ENCODE measurements at places on chromosomes 12 and 14.

GRCh38 chr12:107518868-107519267, 166.7 kb upstream of the PWP1 start:
- H3K36me3 ChIP-seq: no peaks in the 10 kb centered on the region
- no peak overlapping the region for H3K27ac ChIP-seq
- peaks cover 7% of the 10 kb centered on the region for H3K4me1 ChIP-seq
- no peaks in the 10 kb centered on the region for H3K27me3 ChIP-seq

GRCh38 chr14:85239791-85240190, 290.2 kb upstream of the FLRT2 start:
- H3K27ac ChIP-seq: no peak overlapping the region
- no peak overlapping the region for H3K4me3 ChIP-seq
- no peak for DNase-seq
- H3K27me3 ChIP-seq: no peaks in the 10 kb centered on the region
- H3K36me3 ChIP-seq: no peaks in the 10 kb centered on the region

DNA sequence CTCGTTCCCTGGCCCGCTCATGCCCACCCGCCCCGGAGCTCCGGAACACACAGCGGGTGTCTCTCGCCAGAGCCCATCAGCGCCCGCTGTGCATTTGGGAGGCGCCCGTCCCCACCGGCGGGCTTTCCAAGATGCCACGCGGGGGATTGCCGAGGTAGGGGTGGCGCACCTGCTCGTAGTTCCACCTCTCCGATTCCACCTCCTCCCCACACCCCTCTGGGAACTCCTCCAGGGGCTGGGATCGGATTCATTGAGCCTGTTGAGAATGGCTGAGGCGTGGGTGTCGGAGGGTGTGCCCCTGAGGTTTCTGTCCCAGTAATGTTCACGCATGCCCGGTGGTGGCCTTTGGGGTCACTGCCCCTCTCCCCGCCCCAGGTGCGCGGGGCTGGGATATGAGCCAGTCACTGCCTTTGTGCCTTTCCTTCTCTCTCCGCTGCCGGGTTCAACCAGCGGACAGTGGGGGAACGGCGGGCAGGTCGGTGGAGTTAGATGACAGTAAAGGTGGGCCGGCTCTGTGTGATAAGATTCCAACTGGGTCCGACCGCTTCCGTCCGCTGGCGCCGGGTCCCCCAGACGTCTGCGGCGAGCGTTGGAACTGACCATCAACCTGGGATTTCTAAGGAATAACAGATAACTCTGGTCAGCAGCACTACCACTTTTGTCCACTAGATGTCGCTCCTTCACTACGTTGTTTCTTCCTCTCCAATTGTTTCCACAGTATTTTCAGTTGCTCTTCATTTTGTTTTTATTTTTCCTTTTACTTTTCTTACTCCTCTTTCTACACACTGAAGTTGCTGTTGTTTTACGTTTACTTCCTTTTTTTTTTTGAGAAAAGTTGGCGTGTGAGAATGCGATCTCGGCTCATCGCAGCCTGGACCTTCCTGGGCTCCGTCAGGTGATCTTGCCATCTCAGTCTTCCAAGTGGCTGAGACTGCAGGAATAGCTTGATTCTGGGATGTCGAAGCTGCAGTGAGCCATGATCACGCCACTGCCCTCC, 178.1 kb upstream of the ALG10B start:
- H3K27me3 ChIP-seq: no peaks in the 10 kb centered on the region
- DNase-seq: peak; percentile 27
- H3K27ac ChIP-seq: no peak overlapping the region

- no peaks in the 10 kb centered on the region for H3K36me3 ChIP-seq
- peak overlapping the region; percentile 11 for H3K27ac ChIP-seq
- H3K4me3 ChIP-seq: no peak overlapping the region
- no peak for DNase-seq
Observed at GRCh38 chr14:91843437-91843836, 23.9 kb downstream of the TC2N start.

- H3K27me3 ChIP-seq: no peaks in the 10 kb centered on the region
- no peaks in the 10 kb centered on the region for H3K36me3 ChIP-seq
- H3K27ac ChIP-seq: no peak overlapping the region
Observed at GRCh38 chr12:32148372-32148771, 41.7 kb downstream of the BICD1 start.

GRCh38 chr14:85558505-85558904, 28.6 kb downstream of the FLRT2 start:
- no peak overlapping the region for H3K4me3 ChIP-seq
- no peak overlapping the region for H3K27ac ChIP-seq
- H3K36me3 ChIP-seq: no peaks in the 10 kb centered on the region
- H3K4me1 ChIP-seq: no peaks in the 10 kb centered on the region
- no peak for DNase-seq
- H3K27me3 ChIP-seq: no peaks in the 10 kb centered on the region

DNA sequence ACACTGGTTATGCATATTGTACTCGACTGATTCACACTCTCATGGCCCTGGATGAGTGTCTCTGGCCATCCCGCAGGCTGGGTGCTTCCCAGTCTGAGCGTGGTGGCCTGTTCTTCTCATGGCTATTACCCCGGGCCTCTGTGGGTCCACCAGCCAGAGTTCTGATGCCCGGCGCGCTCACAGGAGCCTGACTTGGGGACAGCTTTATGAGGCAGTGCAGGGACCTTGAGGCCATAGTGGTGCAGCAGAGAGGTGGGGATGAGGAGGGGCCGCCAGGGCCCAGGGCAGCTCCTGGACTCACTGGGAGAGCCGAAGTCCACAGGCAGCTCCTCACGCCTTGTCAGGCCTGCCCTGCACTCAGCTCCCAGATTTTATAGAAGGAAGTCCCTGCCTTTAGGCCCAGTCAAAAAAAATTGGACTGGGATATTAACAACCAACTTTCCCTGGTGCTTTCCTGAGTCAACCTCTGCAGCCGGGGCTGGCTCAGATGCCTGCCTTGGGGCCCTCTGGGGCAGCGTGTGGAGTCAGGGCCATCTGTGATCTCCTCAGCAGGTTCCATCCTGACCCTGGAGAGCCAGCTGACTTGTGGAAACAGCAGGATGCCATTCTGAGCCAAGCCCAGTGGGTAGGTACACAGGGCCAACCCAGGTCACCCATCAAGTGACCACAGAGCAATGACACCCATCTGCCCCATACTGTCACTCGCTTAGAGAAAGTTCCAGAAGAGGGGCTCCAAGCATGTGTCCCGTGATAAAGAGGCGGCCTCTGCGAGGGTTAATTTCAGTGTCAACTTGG, 89.4 kb upstream of the DIO3 start:
- H3K4me1 ChIP-seq: peaks cover 16% of the 10 kb centered on the region
- H3K27me3 ChIP-seq: no peaks in the 10 kb centered on the region
- H3K36me3 ChIP-seq: no peaks in the 10 kb centered on the region

DNA sequence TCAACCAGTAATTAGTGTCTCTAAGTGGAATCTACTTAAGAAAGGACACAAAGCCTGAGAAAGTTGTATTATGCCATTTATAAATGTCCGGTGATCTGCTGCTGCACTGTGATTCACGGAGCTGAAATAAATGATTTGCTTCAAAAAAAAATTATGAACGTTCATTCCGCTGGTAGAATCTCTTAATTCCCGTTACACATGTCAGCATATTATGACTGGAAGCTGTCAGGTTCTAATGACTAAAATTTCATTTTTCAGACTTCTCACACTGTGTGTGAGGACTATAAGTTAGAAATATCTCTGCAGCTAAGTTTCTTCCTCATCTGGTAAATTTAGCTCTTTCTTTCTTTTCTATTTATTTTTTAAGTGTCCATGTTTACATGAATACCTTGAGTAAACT, 647.1 kb downstream of the VRK1 start:
- no peak for DNase-seq
- no peaks in the 10 kb centered on the region for H3K4me1 ChIP-seq
- no peak overlapping the region for H3K4me3 ChIP-seq

DNA sequence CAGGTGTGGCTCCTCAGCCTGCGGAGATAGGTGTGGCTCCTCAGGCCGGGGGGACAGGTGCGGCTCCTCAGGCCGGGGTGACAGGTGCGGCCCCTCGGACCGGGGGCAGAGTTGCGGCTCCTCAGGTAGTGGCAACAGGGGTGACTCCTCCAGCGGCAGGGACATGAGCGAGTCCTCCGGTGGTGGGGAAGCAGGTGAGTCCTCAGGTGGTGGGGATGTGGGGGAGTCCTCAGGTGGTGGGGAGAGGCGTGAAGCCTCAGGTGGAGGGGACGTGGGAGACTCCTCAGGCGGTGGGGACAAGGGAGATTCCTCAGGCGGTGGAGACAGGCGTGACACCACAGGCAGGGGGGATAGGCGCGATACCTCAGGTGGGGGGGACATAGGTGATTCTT, 9.2 kb downstream of the KMT2D start:
- peaks cover 73% of the 10 kb centered on the region for H3K36me3 ChIP-seq
- peaks cover 11% of the 10 kb centered on the region for H3K4me1 ChIP-seq
- no peak for DNase-seq
- H3K27me3 ChIP-seq: no peaks in the 10 kb centered on the region
- H3K4me3 ChIP-seq: no peak overlapping the region
- no peak overlapping the region for H3K27ac ChIP-seq

DNA sequence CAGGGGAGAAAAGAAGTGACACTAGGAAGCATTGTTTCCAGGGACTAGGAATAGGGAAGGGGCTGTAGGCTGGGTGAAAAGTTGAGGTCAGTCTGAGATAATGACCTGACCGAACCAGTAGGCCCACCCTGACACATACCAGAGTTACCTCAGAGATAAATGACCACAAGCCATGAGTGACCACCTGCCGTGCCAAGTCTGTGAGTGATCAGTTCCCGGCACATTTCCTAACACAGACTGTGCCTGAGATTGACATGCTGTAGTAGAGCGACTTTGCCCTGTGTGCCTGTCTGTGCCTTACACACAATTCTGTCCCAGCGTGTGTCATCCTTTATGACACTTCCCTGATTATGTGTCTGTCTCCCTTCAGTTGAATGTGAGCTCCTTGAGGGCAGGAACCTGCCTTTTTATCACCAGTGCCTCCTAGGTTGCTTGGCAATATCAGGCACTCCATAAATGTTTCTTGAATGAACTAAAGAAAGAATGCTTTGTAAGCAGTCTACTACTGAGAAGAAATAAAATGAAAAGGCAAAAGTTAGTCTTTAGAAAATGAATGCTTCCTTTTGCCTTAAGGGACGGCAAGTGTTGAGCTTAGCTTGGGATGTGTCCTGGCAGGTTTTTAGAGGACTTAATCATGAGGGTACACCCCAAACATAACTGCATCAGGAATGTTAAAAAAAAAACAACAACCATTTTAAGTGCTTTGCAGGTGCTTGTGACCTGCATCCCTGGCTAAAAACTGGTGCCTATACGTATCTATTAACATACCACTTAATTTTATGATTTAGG, 9.6 kb upstream of the SSPN start:
- no peaks in the 10 kb centered on the region for H3K4me1 ChIP-seq
- H3K27ac ChIP-seq: no peak overlapping the region
- no peak for DNase-seq
- no peaks in the 10 kb centered on the region for H3K36me3 ChIP-seq
- no peak overlapping the region for H3K4me3 ChIP-seq

GRCh38 chr12:58082996-58083395, 141.6 kb downstream of the ATP23 start:
- no peak for DNase-seq
- no peaks in the 10 kb centered on the region for H3K27me3 ChIP-seq
- no peak overlapping the region for H3K27ac ChIP-seq
- H3K36me3 ChIP-seq: no peaks in the 10 kb centered on the region

DNA sequence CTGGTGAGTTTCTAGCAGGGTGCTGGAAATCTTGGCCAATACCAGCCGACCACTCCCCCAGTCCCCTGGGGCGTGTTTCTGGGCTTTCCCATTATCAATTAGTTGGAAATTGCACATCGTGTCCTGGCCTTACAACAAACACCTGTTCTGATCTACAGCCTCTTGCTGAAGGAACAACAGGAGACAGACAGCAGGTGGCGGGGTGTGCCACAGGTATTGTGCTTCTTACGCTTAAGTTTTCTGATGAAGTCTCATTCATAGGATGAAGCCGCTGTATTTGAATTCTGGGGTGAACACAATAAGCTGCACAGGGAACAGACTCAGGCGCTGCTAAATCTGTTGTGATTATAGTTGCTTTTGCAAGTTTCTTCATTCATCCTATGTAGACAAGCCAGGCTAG, 703 bp downstream of the HIGD1C start:
- H3K4me3 ChIP-seq: no peak overlapping the region
- no peak overlapping the region for H3K27ac ChIP-seq
- DNase-seq: no peak
- no peaks in the 10 kb centered on the region for H3K27me3 ChIP-seq

DNA sequence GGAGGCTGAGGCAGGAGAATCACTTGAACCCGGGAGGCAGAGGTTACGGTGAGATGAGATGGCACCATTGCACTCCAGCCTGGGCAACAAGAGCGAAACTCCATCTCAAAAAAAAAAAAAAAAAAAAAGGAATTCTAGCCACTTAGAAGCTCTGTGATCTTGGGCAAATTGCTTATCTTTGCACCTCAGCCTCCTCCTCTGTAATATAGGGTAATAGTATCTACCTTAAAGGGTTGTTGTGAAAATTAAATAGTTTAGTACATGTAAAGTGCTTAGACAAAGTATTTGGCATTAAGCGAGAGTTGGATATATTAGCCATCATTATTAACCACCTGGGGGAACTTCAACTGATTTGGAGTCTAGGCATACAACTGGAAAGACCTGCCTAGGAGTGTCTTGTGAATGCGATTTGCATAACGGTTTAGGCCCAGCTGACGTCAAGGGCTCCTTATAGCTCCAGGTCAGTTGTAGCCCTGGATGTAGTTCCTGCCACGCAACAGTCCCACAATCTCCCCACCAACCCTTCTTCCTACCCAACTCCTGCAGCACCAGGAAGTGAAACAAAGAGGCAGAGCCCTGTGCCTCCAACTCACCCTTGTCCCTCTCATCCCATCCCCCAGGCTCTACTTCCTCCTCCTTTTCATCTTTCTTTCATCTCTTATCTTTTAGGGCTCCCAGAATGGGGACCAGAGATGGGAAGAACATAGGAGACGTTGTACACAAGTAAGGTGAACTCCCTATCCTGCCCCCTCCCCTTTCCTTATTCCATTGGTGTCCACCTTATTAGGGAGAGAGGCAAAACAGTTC, 2.1 kb upstream of the IL23A start:
- no peaks in the 10 kb centered on the region for H3K27me3 ChIP-seq
- H3K4me3 ChIP-seq: no peak overlapping the region
- H3K36me3 ChIP-seq: no peaks in the 10 kb centered on the region

DNA sequence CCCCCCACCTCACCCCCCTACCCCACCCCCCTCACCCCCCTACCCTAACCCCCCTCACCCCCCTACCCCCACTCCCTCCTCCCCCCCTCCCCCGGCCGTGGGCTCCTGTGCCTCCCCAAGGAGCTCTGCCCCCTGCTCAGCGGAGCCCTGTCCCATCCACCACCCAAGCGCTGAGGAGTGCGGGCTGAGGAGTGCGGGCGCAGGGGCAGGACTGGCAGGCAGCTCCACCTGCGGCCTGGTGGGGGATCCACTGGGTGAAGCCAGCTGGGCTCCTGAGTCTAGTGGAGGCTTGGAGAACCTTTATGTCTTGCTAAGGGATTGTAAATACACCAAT, 2.3 kb upstream of the JPH4 start:
- H3K36me3 ChIP-seq: no peaks in the 10 kb centered on the region
- peaks cover 14% of the 10 kb centered on the region for H3K4me1 ChIP-seq
- peaks cover 16% of the 10 kb centered on the region for H3K27me3 ChIP-seq
- DNase-seq: no peak
- no peak overlapping the region for H3K27ac ChIP-seq

- peaks cover 12% of the 10 kb centered on the region for H3K4me1 ChIP-seq
- peak overlapping the region; percentile 85 for H3K4me3 ChIP-seq
- no peak overlapping the region for H3K27ac ChIP-seq
- H3K36me3 ChIP-seq: no peaks in the 10 kb centered on the region
- no peaks in the 10 kb centered on the region for H3K27me3 ChIP-seq
Observed at GRCh38 chr12:77064896-77065360, 441 bp downstream of the E2F7 start.
